ENCODE measurements at places on chromosomes 5 and 9.

DNA sequence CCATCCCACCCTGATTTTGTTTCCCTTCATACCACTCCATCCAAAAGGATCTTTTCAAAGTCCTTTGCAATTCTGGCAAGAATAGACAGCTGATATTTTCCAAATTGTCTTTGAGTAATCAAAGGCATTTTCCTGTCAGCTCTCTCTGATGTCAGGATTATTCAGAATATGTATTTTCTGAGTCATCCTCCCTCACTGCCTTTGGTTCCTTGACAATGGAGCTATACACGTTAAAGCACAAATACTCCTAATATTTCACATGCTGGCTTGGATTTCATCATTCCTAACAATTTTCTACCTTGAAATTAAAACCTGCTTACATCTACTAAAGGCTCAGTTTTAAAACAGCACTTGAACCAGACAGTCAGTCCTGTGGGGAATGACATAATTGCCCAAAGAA, 379.4 kb downstream of the GADD45G start:
- no peak for DNase-seq

GRCh38 chr9:112699230-112699629, 18.7 kb downstream of the INIP start:
- DNase-seq: no peak

DNA sequence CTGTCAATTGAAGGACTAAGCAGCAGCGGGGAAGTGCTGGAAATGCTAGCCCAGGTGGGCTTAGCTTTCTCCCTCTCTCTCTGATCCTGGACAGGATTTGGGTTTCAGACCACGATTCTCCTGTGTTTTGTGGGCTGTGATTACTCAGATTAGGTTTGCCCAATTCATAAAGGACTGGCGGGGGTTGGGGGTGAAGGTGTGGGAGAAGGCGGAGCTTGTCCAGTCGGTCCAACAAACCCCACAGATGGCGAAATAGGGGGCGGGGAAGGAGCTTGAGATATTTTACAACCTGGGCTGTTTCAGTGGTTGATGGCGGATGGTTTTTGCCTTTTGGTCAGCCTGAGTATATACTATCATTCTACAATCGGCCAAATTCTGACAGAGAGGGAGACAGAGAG, 35.2 kb downstream of the PCDHAC2 start:
- DNase-seq: no peak

DNA sequence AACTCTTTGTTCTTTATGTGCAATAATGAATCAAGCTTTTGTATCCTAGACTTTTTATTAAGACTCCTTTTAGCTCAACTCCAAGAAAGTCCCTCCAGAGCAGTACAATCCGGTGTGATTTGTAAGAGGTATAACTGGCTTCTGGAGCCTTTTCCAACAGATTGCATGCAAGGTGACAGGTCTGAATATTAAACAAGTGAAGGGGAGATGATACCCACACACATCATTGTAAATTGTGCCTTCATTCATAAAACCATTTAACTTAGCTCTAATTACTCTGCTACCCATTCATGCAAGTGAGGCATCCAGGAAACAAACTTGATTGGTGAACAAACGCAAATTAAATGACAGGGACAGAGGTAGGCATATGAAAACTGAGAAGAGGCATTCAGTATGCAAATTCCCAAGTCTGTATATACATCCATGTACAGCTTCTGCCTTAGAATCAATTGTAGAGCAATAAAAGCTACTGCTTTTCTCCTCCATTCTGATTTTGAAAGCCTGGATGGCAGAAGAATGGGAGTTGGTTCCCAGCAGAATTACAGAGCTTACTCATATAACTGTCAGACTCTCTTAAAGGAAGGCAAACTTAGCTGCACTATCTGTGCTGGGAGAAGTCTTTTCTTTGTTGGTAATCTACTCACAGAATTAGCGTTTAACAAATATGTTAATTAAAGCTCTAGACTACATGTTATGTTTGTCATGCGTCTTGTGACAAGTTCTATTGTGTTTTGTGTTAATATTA, 261.0 kb upstream of the CDH6 start:
- DNase-seq: no peak

GRCh38 chr5:97600486-97600885, 417.4 kb upstream of the RIOK2 start:
- DNase-seq: no peak

DNA sequence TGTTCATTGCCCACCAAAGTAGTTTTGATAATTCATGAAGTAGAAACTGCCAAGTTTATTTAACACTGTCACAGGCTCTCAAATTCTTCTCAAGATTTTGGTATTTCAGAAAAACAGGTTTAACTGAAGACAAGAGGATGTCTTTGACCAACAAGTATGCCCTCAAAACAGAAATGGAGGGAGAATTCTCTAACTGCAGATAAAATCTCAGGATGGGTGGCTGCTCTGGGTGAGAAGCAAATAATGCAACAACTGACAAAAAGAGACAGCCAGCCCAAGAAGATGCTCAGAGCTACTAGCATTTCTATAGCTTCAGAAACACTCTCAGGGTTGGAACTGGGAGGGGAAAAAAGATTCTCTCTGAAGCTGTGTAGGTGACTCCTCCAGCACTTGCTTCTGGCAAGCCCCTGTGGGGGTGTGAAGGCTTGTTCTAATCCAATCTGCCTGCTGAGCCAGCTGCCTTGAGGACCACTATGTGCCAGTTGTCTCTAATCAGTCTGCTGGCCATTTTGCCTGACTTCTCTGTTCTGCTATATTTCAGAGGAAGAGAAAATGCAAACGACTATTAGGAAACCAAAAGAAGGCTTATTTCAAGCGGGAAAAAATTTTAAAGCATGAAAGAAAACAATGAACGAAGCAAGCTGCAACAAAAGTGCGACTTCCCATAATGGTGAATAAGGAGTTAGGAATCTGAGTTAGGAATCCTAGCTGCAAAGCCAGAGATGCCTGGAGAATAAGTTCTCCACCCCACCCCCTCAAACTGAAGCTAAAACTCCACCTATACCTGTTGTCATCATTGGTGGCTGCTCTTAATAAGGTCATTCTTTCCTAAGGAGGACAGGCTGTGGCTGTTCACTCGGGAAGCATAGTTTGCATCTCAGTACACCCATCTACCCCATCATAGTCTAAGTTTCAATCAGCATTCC, 147.5 kb downstream of the GNAQ start:
- DNase-seq: no peak

DNA sequence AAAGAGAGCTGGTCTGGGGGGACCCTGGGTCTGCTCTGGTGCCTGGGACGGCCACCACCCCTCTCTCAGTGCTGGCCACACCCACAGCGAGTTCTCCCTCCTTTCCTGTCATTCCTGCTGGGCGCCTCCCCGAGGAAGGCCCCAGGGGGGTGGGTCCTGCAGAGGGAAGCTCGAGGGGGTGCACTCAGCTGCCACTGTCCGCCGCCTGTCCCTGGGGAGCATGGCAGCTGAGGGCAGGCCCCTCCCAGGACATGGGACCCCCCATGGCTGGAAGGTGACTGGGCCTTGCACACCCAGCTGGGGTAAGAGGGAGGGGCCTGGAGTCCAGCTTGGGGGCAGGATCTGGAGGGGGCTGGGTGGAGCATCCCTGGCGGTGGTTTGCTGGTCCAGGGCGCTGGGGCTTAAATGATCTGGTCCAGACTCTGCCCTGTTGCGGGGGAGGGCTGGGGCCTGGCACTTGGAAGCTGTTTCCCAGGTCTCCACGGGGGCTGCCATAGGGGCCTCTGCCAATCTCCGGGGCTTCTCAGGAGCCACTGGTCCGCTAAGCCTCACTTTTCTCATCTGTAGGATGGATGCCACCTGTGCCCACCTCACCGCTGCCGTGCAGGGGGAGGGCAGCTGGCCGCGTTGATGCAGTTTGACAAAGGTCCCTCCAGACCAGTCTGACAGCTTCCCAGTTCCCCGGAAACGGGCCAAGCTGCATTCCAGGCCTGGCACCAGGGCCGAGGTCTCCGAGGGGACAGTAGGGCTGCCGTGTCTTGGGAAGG, 6.0 kb upstream of the SLC2A6 start:
- DNase-seq: no peak

GRCh38 chr5:28398185-28398584, 1359.8 kb upstream of the CDH9 start:
- DNase-seq: no peak

DNA sequence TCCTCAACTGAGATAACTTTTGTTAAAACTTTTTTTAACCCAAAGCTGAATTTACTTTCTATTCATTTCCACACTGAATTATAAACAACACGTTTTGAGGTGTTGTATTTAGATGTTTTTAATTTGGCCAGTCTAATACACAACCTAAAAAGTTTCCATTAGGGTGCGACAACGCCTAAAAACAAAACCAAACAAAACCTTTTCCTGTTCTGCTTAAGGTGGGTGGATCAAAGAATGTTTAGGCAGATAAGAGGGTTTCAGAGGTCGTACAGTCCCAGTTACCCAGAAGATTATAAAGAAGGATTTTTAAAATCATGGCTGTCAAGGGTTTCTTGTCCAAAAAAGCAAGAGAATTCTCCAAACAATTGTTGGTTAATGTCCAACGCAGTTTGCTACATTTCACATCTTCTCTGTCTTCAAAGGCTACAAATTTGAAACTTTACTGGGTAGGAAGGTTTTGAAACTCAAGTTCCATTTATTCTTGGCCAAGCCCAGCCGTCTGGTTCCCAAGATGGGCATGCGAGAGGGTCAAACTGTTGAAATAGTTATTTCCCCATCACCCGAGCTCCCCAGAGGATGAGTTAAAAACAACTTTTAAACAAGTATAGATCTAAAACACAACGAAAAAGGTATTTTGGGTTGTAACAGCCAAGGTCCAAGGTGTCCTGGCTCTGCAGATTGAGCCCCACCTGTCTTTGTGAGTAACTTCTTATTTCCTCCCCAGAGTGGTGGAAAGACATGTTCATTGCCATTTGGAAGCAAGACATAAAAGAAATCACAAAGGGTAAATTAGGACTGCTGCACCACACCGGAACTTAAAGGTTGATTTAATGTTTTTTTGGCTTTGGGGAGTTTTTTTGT, 122.8 kb upstream of the MAP3K1 start:
- no peak for DNase-seq
